HT-29 (cell line): ENCODE measurements at places on chromosomes 12 and 14. TPM values are rescaled to one million over a fixed set of nuclear protein-coding genes. Genes with fewer than 3 reads are reported as not detected.

OTOGL gene
- 0.13 and 0.18 TPM in 2 replicates for total RNA-seq

ADAM21 gene
- total RNA-seq: not detected in 2 replicates

ATL1 gene
- total RNA-seq: 0.28 and 1.6 TPM in 2 replicates

FLRT2 gene
- total RNA-seq: not detected in 2 replicates

RAB21 gene
- 4.9 and 14.3 TPM in 2 replicates for total RNA-seq

KRT7 gene
- 3.8 and 11.9 TPM in 2 replicates for total RNA-seq

MLF2 gene
- 383 and 384 TPM in 2 replicates for total RNA-seq

FAM90A1 gene
- total RNA-seq: not detected in 2 replicates

NUP107 gene
- total RNA-seq: 45.4 and 48.3 TPM in 2 replicates

ATF7 gene
- total RNA-seq: 6.9 and 7.5 TPM in 2 replicates

KRT82 gene
- total RNA-seq: not detected in 2 replicates

MYF6 gene
- not detected in 2 replicates for total RNA-seq

ADCY4 gene
- total RNA-seq: 1.6 and 2.9 TPM in 2 replicates

CELA1 gene
- not detected in 2 replicates for total RNA-seq

CMKLR1 gene
- not detected in 2 replicates for total RNA-seq

RDH16 gene
- not detected in 2 replicates for total RNA-seq

PPP1R1A gene
- total RNA-seq: not detected in 2 replicates

NOVA1 gene
- 0.10 and 0.37 TPM in 2 replicates for total RNA-seq

EML5 gene
- under 0.01 and 0.63 TPM in 2 replicates for total RNA-seq

PRPH gene
- not detected in 2 replicates for total RNA-seq

OR10P1 gene
- total RNA-seq: not detected in 2 replicates

TRHDE gene
- total RNA-seq: not detected in 2 replicates

LRP10 gene
- total RNA-seq: 54.2 and 61.1 TPM in 2 replicates

GLT8D2 gene
- total RNA-seq: not detected in 2 replicates

TAS2R7 gene
- total RNA-seq: not detected in 2 replicates

PTPRO gene
- 12.3 and 14.3 TPM in 2 replicates for total RNA-seq

P2RX7 gene
- not detected in 2 replicates for total RNA-seq

BEST3 gene
- not detected in 2 replicates for total RNA-seq

USP44 gene
- not detected in 2 replicates for total RNA-seq

SARNP gene
- total RNA-seq: 39.3 and 47.7 TPM in 2 replicates

GDF3 gene
- not detected in 2 replicates for total RNA-seq

KANSL2 gene
- total RNA-seq: 37.9 and 38.9 TPM in 2 replicates

SSPN gene
- 3.2 and 10.6 TPM in 2 replicates for total RNA-seq

GPR84 gene
- total RNA-seq: not detected in 2 replicates

BCL11B gene
- 2.4 and 3.2 TPM in 2 replicates for total RNA-seq

POTEG gene
- total RNA-seq: not detected in 2 replicates

EMP1 gene
- 33.4 and 40.3 TPM in 2 replicates for total RNA-seq
